ENCODE measurements at places on chromosomes 2 and 18. TPM values are rescaled to one million over a fixed set of nuclear protein-coding genes. Genes with fewer than 3 reads are reported as not detected.

DNA sequence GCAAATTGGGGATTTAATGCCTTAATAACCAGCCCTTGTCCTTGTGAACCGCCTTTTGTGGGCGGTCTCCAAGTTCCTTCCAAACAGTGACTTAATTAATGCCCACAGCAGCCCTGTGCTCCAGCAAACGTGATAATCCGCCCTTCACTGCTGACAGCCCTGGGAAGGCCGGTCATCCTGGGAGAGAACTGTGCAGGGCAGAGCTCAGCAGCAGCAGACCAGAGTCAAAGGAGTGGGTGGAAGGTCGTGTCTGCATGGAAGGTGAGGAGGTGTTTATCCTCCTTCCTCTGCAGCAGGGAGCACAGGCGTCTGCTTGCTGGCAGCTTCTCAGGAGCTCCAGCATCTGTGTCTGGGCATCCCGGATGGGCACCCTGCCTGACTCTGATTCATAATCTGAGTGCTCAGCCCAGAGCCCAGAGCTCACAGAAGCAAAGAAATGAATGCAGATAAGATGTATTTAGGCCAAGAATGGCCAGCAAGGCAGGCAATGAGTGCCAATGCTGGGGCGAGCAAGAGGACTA, 270.0 kb upstream of the PXDN start:
- peak; percentile 68 for DNase-seq

DNA sequence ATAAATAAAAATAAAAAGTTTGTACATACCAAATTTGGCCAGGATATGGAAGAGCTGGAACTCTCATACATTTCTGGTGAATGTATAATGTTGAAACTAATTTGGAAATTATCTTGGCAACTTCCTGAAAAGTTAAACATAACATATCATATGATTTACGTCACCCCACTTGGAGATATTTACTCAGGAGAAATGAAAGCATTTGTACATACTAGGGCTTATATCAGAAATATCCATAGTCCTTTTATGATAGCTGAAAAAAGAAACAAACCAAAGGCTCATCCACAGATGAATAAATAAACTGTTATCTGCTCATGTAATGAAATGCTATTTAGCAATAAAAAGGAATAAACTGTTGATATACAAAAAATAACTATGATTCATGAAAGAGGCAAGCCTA, 318.2 kb upstream of the NRXN1 start:
- DNase-seq: no peak

DNA sequence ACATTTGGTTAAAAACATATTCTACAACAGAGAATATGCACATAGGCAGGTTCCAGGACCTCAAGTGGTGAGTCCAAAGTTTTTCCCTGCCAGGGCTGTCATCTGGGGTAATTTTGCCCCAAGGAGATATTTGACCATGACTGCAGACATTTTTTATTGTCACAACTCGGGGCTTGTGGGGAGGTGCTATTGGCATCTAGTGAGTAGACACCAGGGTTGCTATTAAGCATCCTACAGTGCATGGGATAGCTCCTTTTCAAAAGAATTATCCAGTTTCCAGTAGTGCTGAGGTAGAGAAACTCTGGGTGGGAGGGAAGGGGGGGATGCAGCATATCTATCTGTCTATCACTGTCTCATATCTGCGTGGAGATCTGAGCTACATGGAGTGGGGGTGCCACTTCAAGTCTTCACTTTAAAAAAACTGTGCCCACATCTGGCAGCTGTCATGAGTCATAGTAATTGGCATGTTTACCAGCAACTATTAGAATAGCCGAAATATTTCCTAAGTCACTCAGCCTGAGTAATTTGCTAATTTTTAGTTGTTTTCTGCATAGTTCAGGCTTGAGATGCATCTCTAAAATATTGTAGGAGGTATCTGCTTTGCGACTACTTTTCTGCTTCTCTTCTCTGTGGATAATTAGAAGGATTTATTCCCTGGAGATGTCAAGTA, 254.0 kb upstream of the RBMS1 start:
- DNase-seq: peak; percentile 84

The MATN3 gene
- total RNA-seq: 0.81 TPM

The BMP10 gene
- not detected for total RNA-seq

Data from M059J (cell line).